ENCODE measurements at places on chromosomes 2 and 18. TPM values are rescaled to one million over a fixed set of nuclear protein-coding genes. Genes with fewer than 3 reads are reported as not detected.

GRCh38 chr2:43319541-43319940 lies 93.1 kb upstream of the ZFP36L2 start:
- DNase-seq: no peak

The GALNT13 gene
- total RNA-seq: not detected

DNA sequence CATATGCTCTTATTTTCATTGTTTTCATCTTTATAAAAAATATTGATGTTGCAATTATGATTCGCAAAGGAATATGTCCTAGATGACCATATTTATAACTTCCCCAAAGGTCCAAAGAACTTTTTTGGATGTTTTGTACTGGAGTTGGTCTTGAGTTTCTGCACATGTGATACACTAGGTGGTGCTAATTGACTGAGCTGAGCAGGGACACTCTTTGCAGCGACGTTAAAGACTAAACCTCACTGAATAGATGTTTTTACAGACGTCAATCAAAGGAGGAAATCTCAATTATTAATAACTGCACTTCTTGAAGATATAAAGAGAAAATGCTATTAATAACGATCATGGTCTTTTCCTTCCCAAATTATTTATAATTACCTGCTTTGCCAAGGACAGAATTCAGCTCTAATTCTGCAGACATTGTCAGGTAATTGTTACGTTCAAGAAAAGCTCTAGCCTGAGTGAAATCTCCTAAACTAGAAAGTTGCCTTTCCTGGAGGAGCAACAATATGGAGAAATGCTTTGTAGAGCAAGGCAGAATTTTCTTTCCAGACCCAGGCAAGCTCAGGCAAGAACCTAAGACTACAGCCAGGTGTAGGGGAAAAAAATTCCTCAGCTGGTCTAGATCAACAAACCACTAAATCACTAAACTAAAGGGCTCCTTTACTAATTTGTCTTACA lies 119.3 kb upstream of the RBBP8 start:
- DNase-seq: no peak

GRCh38 chr2:180985771-180986395 lies 5.5 kb downstream of the UBE2E3 start:
- DNase-seq: no peak

The SH3BP4 gene
- 60.1 TPM for total RNA-seq

The DSC3 gene
- 5.6 TPM for total RNA-seq

GRCh38 chr18:13381944-13382365 lies 163.4 kb downstream of the LDLRAD4 start:
- DNase-seq: peak; percentile 83

The ALLC gene
- total RNA-seq: not detected

DNA sequence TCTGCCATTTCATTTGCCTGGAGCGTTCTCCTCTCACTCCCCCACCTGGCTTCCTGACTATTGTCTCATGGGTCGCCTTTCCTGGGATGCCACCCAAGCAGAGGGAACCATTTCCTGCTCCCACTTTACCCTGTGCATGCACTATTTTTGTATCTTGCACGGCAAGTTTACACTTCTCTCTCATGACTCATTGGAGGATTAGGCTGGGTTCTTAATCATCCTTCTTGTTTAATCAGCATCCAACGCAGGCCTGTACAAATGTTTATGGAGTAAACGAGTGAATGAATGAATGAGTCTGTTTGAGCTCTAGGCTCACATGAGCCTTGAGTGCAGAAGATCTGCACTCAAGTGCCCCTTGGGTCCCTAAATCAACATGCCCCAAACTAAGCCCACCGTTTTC lies 3.8 kb upstream of the ARHGAP25 start:
- no peak for DNase-seq

Data from osteocyte (in vitro differentiated cells).